T47D (cell line): ENCODE measurements at places on chromosomes 1 and 21.

GRCh38 chr1:206021626-206022365 lies 1.9 kb downstream of the CTSE start:
- DNase-seq = no peak

DNA sequence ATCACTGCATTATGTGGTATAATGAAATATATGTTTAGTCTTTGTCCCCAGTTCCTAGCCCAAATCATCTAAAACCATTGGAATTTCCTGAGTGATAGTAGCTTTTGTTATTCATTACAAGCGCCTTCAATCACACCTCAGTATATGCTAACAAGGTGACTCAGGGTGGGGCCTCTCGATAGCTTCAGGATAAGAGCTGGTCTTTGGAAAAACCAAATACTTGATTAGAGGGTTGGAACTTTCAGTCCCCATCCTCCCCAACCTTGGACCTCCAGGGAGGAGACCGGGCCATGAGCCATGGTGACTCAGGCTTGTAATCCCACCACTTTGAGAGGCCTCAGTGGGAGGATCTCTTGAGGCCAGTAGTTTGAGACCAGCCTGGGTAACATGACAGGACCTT lies 5.1 kb upstream of the BRDT start:
- DNase-seq = no peak

DNA sequence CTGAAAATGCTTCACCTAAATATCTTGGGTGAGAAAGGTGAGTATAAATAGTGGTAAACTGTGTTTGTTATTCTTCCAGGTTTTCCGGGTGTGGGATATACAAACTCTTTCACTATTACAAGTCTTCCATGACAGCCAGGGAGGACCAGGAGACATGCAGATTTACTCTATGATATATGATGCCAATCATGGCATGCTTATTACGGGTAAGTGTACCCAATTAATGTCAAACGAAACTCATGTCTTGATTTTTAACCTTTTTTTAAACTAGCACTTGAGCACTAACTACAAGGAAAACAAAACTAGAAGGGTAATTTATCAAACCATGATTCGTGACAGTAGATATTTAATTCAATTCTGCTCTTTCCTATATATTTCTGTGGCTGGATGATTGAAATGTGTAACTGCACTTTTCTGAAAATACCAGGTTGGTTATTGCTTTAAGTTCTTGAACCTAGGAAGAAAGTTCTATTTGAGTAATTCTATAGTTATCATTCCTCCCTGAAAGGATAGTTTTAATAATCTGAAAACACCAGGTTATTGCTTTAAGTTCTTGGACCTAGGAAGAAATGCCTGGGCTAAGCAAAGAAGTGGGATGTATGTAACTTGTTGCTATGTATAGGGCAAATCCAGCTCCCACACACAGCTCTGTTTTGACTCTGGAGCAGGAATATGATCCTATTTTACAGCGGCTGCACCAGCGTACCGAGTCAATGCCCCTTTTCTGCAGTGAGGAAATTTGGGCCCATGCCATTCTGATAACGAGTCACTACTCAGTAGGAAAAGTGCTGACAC lies 86.4 kb downstream of the WDR64 start:
- DNase-seq = no peak

GRCh38 chr1:116494745-116495144 lies 76.1 kb downstream of the CD58 start:
- no peak for DNase-seq

GRCh38 chr21:45135868-45136267 lies 61.5 kb downstream of the ADARB1 start:
- no peak for DNase-seq
